ENCODE measurements at places on chromosomes 5 and 9.

DNA sequence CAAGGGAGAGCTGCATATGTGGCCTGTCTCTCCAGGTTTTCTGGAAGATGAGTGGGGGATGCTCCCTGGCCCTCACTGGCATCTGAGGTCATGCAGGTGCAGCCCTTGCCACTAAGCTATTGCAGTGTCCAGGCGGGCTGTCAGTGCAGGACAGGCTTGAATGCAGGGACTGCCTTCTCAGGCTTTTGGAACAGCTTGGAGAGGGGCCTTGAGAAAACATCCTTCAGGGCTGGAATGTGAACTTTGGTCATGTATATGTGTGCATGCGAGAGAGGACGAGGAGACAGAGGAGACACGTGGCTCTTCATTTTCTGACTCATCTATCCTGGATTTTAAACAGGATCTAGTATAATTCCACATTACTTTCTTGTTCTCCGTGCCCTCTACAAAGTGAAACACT, 90.3 kb downstream of the MACROH2A1 start:
- no peak for DNase-seq

DNA sequence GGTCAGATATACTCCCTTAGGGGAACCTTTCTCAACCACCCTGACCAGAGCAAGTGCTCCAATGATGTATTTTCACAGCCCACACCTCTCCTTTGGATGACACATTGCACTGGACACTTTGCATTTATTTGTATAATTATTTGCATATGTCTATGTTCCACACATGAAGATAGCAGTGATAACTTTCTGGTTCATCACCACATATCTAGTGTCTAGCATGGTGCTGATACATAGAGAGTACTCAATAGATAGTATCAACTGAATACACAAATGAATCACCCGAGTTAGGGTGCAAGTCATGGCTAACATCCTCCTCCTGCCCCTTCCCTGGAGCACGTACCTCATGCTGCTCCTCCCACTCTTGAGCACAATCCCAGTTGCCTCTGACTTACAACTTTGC, 617.6 kb downstream of the EBF1 start:
- DNase-seq, result no peak

DNA sequence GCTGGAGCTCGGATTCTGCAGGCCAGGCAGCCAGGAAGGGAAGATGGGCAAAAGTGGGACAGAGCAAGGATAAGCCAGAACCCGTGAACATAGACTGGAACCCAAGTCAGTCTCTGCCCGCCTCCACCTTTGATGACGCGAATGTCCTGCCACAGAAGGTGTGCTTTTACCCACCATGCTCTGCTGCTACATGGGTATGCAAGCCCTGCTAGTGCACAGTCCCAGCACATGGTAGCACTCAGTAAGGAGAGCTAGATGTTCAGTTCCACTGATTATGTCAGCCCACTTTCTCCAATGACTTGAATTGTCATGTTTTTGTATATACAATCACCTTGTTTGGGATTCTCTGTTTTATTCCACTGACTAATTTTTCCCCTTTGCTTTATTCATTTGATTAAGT, 11.4 kb upstream of the CD72 start:
- DNase-seq, result no peak

DNA sequence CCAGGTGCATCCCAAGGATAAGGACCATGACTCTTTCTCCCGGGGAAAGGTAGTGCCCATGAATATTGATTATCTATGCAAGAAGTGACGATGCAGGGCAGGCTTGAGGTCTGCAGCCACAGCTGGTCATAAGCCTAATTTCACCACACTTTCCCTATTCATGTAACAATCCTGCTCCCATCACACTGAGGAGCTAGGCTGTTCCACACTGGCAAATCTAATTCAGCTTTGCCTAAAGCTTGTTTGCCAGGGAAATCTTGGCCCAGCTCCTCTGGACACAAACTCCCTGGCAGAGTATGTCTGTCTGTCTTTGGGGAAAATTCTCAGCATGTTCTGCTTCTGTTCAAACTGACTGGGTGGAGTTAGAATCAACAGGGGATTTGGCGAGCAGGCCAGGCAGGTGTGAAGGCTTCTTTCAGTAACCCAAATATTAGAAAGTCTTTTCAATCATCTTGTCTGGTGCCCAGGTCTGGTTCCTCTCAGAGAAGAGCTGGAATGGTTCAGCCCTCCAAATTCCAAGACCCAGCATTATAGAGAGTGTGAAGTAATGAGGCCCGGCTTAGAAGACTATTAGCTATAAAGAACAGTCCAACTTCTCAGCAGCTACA, 88.5 kb upstream of the SPDL1 start:
- DNase-seq, result no peak

GRCh38 chr9:93597871-93598646, 21.7 kb downstream of the PHF2 start:
- DNase-seq, result peak; percentile 56

- no peak for DNase-seq
Observed at GRCh38 chr5:42507451-42508097, 84.3 kb downstream of the GHR start.

- no peak for DNase-seq
Observed at GRCh38 chr9:2026220-2026997, 11.3 kb downstream of the SMARCA2 start.

DNA sequence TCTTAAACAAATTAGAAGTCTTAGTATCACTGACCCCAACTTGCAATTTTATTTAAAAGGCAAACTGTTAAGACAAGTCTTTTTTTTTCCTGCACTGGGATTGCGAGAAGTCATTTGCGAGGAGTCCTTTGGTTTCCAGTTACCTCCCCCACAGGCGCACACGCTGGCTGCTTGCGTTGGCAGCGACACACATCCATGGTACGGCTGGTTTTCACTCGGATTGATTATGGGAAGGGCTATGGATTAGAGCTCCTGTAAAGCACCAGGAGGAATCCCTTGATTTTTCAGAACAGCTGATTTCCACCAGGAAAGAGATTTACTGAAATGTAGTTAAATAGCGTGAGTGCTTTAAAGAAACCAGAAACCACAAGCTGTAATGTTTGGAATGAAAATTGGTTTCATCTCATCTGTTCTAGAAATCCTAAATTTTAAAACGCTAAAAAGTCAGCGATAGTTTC, 737 bp downstream of the SLC1A3 start:
- peak; percentile 82 for DNase-seq

GRCh38 chr9:78130853-78131252, 99.2 kb upstream of the GNAQ start:
- no peak for DNase-seq

GRCh38 chr5:143174714-143175398, 228.6 kb downstream of the NR3C1 start:
- no peak for DNase-seq

GRCh38 chr5:129063483-129064113, 31.0 kb upstream of the ISOC1 start:
- DNase-seq, result peak; percentile 86

DNA sequence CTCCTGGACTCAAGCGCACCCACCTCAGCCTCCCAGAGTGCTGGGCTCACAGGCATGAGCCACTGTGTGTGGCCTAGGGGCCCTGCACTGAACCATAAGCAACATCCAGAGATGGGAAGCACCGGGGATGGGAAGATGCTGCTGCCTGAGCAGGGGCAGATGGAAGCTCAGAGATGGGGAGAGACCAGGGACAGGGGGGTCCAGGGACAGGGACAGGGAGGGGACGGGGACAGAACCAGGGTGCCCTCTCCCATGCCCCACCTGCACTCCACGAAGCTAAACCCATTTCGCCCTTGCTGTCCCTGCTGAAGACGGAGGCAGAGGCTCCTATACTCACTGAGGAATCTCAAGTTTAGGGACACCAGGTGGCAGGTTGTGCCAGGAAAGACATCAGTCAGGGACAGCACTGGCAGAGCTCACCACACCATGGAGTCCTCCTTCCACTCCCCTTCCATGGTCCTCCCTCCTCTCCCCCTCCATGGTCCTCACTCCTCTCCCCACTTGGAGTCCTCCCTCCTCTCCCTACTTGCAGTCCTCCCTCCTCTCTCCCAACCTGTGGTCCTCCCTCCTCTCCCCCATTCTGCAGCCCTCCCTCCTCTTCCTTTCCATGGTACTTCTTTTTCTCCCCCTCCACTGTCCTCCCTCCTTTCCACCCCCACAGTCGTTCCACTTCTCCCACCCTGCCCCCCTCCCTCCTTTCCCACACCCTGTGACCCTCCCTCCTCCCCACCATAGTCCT, 45.5 kb upstream of the LRRC14B start:
- DNase-seq, result no peak

- DNase-seq, result no peak
Observed at GRCh38 chr9:35956651-35957050, 1.3 kb downstream of the OR2S2 start.

- peak; percentile 83 for DNase-seq
Observed at GRCh38 chr9:89234205-89235067, 55.8 kb upstream of the SHC3 start.

GRCh38 chr9:95027914-95028852, 289.3 kb downstream of the FANCC start:
- no peak for DNase-seq

DNA sequence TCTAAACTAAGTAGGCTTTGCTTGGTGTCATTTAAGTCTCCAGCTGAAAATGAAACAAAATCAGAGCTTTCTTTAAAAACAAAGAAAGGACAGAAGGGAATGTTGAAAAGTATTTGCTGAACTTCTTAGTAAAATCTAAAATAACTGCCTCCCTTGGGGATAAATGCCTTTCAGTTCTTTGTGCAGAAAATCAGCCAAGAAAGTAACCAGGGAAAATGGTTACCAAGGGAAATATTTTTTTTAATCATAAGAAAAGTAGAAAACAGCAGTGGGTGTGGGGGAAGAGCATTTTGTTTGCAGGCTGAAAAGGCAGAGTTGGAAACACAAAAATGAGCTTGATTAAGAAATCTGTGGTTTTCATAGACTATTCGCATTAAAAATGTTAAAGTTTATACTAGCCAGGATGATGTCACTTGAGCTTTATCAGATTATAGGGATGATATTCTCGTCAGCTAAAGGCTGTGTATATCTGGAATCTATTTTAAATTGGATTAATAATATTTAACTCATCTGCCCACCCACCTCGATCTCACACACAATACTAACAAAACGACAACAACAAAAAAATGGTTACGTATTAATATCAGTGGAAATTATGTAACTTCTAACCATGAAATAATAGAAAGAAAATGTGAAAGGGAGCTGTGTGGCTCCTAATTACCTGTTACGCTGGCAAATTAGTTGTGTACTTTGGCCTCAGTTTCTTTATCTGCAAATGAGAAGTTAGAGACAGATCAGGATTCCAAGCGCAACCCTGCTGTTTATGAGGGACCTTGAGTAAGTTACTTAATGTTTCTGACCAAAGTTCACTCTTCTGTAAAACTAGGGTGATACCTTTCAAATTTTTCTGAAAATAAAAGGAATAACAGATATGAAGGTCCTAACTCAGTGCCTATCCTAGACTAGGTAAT, at the start of gene ECM2:
TSS of gene ECM2 (minus strand) at position 51 of the 911 bp plus-strand sequence. CDS start 13,124 bp downstream, outside the sequence.
- peak; percentile 12 for DNase-seq

DNA sequence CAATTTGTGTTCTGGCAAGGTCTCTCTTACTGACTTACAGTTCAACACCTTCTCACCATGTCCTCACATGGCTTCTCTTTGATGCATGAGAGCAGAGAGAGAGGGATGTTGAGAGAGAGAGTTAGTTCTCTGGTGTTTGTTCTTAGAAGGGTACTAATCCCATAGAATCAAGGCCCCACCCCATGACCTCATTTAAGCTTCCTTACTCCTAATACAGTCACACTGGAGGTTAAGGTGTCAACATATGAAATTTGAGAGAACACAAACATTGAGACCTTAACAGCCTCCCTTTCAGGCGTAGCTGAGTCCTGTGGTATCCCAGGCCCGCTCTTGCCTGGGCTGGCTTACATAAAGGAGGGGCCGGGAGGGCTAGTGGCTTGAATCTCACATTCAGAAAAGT, 10.6 kb upstream of the SEMA6A start:
- no peak for DNase-seq

GRCh38 chr5:67879620-67880510, 335.7 kb upstream of the PIK3R1 start:
- DNase-seq, result no peak

DNA sequence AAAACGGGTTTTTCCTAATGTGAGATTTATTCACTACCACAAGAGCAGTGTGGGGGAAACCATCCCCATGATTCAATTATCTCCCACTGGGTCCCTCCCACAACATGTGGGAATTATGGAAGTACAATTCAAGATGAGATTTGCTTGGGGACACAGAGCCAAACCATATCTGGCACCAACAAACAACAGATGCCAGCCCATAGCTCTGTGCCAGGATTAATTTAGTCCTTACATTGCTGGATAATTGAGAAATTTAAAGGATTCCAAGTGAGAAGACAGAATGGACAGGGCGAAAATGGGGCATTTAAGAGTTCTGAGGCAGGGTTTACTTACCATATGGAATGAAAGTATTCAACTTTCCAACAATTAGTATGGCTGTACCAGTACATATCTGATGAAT, 30.8 kb upstream of the DNAH5 start:
- DNase-seq, result peak; percentile 89

DNA sequence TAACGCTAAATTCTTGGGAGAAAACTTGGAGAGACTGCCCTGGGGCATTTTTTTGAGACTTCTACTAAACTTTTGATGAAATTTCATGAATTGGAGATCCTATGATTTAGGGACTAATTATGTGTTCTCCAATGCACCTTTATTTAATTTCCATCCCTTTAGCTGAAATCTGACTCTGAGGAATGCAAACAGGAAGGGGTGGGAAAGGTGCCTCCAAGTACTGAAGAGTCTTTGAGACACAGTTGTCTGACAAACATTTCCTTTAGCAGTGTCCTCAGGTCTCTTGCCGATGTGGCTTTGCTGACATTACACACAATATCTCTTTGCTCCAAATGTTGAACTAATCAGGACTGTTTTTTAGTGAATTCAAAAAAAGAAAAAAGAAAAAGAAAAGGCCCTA, 76.9 kb downstream of the LIX1 start:
- DNase-seq, result no peak

- no peak for DNase-seq
Observed at GRCh38 chr5:82421119-82421518, 143.0 kb upstream of the RPS23 start.

Measured in brain (organoid and tissue), 16 donors.